Activated CD4-positive, CD25-positive, alpha-beta regulatory T cell (primary cell): ENCODE measurements at places on chromosomes 16 and 17.

GRCh38 chr16:11360641-11361373, 15.5 kb downstream of the RMI2 start:
- no peak for DNase-seq

DNA sequence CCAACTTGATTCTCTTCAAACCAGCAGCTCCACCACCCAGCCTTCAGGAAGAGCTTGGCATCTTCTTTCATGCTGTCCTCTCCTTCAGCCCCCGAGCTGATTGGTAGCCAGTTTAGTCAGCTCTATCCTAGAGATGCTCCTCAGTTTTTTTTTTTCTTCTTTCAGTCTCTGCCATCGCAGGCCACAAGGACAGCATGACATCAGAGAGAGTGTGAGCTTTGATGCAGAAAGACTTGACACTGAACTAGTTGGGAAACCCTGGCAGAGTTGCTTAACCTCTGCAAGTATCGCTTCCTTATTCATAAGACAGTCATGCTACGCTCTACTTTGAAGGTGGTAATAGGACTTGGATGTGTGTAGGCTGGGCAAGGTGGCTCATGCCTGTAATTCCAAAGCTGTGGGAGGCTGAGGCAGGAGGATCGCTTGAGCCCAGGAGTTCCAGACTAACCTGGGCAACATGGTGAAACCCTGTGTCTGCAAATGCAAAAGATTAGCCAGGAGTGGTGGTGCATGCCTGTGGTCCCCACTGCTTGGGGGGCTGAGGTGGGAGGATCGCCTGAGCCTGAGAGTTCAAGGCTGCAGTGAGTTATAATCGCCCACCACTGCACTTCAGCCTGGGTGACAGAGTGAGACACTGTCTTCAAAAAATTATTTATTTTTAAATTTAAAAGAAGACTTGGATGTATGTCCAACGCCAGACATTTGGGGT, 2.6 kb downstream of the CD300LB start:
- DNase-seq, result no peak

DNA sequence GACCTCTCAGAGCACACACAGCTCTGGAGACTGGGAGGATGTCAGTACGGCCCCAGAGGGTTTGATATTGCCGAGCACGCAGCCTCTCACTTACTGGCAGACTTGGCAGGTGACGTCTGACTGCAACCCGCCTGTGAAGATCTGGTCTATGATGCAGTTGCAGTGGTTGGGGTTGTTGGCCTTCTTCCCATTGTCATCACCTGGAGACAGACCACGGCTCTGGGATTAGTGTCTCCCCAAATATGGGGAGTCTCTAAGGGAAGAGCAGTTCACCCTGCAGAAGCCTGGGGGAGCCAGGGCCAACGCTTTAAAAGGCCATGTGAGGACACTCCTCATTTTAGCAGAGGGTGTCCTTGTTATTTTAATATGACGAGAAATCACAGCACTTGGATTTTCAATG, 30.1 kb downstream of the USP22 start:
- DNase-seq, result no peak

GRCh38 chr16:3475604-3476375, 19.5 kb downstream of the C16orf90 start:
- no peak for DNase-seq

DNA sequence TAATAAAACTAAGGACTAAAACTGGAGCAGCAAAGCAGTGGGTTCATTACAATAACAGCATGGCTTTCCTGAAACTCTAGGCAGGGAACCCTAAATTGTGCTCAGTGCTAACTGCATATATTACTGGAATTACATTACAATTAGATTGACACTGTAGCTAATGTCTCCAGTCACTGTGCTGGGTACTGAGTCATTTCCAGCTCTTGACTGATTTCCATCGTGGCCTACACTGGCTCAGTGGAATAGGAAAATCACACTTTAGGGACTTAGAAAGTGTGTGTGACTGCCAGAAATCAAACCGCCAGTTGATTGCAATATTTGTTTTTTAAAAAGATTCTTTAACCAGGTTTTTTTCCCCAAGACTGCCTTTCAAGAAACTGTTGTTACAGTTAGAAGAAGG, 1447.4 kb upstream of the GOT2 start:
- no peak for DNase-seq

DNA sequence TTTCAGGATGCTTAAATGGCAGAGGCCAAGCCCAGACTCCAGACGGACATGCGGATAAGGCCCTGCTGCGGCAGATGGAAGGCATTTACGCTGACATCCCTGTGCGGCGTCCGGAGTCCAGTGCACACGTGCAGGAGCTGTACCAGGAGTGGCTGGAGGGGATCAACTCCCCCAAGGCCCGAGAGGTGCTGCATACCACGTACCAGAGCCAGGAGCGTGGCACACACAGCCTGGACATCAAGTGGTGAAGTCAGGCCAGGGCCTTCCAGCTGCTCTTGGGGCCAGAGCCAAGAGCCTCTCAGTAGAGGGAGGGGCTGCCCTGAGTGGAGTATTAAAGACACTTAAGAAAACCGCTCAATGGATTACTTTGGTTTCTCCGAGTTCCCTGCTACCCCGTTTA, 29.4 kb downstream of the NARF start:
- no peak for DNase-seq

DNA sequence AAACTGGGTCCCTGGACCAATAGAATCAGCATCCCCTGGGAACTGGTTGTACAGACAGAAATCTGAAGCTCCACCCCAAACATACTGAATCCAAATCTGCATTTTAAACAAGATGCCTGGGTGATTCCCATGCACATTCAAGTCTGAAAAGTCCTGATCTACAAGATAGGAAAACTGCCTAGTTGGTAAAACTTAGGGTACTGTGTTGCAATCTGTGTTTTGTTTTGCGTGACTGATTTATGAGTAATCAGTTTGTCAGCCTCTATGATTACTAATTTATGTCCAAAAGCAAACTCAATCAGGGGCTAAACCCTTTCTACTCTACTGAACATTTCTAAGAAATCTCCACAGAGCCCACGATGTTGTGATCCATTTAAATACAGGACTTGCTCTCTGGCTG, 103.8 kb downstream of the YPEL2 start:
- no peak for DNase-seq

DNA sequence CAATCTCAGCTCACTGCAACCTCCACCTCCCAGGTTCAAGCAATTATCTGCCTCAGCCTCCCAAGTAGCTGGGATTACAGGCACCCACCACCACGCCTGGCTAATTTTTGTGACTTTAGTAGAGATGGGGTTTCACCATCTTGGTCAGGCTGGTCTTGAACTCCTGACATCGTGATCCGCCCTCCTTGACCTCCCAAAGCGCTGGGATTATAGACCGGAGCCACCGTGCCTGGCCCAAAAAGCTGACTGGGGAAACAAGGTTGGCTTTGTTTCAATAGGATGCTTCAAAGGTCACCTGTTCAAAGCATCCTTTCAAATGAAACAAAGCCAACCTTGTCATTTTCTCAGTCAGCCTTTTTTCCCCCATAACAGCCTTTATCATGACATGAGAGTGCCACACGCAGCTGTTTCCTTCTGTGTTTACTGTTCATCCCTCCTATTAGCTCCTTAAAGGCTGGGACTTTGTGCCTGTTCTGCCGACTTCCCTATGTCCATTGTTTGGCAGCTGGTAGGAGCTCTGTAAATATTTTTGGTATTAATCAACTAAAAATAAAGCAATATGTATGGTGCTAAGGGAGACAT, 51.1 kb downstream of the ADAMTS18 start:
- no peak for DNase-seq

DNA sequence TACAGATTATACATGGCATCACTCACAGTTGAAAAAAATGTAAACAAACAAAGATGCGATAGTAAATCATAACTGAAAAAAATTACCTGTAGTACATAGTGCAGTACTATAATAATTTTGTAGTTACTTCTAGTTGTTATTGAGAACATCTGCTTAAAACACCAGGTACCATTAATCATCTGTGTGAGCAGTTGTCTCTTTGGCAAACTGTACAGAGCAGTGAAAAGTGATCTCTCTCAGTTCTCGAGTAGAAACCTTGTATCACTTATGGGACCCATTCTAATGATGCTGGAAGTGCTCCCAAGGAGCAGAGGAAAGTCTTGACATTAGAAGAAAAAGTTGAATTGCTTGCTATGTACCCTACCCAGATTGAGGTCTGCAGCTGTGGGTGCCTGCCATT, 8.9 kb upstream of the TENT4B start:
- DNase-seq, result no peak

DNA sequence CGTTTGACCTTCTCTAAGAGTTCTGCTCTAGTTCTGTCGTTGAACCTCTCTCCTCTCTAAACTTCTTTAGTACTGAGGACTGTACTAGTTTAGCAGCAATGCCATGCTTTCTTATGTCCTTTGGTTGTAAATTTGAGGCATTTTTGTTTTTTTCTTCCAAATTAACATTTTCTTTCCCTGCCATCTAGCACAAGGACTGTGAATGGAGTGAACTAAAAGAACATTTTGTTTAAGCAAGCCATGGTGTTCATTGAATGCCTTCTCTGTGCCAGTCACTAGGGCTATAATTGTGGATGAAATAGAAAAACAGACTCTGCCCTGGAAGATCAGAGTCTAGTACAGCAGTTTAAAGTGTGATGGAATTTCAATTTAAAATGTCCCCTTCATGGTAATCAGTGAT, 137.9 kb downstream of the FTO start:
- DNase-seq, result no peak

GRCh38 chr17:43988301-43988700, 16.1 kb upstream of the NAGS start:
- DNase-seq, result no peak

- peak; percentile 33 for DNase-seq
These were observed 20.3 kb upstream of the NFATC3 start for GRCh38 chr16:68064791-68065365.
